ENCODE measurements at places on chromosomes 11 and 22.

DNA sequence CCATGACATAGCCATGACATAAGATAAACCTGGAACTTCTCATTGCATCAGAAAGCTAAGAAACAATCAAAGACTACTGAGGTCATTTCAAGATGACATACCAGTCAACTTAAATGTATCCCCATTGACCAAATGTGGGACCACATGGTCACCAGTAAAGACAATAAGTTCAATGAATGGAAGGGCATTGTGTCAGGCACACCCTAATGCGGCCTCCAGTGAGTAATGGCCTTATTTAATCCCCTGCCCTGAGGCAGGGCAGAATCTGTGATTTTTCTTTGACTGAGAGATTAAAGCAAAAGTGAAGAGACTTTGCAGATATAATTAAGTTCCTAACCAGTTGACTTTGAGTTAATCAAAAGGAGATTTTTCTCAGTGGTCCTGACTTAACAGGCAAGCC, 17.3 kb upstream of the SYT8 start:
- no peak for DNase-seq

DNA sequence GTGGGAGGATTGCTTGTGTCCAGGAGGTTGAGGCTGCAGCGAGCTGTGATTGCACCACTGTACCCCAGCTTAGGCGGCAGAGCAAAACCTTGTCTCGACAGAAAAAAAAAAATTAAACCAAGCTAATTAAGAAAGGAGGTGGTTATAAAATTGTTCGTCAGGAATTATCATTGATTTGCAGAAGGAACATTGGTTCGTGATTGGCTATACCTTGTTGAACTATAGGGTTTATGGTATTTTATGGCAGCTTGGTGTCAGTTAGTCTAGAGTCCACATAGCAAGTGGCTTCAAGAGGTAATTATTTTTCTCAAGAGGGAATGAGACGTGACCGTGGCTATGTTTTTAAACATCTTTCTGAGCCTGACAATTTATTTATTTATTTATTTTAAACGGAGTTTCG, 11.5 kb upstream of the TMEM216 start:
- DNase-seq = no peak

DNA sequence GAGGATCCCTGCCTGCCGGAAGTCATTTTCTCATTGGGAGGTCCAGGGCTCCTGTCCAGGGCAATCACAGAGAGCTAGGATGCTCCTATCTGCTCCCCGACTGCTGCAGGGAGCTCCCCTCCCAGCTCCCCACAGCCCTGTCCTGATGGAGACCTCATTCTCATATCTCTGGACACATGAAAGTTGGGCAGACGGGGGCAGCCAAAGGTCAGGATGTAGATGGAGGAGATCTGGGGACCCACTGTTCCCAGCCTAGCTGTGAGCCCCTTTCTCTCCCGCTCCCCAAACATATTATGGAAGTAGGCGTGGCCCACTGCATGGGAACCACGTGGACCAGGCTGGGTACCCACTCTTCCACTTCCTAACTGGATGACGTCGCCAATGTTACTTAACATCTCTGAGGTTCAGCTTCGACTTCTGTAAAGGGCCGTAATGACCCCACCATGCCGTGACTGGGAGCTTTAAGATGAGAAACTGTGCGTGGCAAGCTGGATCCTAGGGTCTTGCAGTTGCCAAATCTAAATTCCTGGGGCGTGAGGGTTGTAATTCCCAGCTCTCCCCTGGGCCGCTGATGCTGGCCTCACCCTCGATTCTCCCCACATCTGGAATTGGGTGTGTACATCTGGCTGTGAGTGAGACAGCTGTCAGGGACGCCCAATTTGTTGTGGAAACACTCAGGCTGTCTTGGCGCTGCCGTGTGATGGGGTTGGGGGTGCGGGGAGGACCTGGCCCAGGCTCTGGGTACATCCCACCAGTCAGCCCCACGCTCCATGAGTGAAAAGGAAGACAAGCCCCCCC, 1.8 kb downstream of the CDC42EP2 start:
- no peak for DNase-seq

- no peak for DNase-seq
Observed at GRCh38 chr11:15829312-15829711, 527.0 kb downstream of the SOX6 start.

GRCh38 chr22:44225091-44225689, 44.5 kb downstream of the PARVG start:
- DNase-seq = no peak

GRCh38 chr11:125358254-125358840, 137.7 kb downstream of the FEZ1 start:
- no peak for DNase-seq

- DNase-seq = no peak
Observed at GRCh38 chr22:27358096-27358870, 443.3 kb downstream of the MN1 start.

GRCh38 chr22:19661156-19661555, 53.1 kb upstream of the SEPTIN5 start:
- no peak for DNase-seq

DNA sequence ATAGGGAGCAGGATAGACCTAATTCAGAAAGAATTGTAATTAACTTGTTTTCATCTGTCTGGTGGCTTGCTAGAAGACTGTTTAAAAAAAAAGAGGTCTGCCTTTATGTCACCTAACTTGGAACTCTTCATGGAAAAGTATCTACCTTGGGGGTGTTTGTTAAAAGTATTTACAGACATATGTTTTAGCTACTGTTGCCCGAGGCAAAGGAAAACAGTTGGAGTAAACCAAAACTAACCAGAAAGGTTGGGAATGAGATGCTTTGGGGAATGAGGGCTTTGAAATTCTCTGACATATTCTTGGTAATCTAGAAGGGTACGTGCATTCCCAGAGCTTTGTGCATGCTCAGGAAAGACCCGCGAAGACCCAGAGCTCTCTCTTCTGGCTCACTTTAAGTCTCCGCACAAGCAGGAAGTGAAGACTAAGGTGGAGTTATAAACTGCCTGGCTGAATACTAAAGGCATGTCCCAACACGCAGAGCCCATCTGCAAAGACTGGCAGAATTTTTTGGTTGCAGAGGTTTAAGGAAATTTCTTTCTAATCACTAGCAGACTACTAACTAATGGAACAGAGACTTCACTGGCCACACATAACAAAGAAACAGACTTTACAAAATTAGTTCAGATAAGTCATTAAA, 33.2 kb downstream of the HIKESHI start:
- DNase-seq = no peak

GRCh38 chr22:45786726-45787125, 115.1 kb downstream of the ATXN10 start:
- no peak for DNase-seq

- DNase-seq = no peak
Observed at GRCh38 chr11:83819931-83820549, 533.9 kb upstream of the CCDC90B start.

GRCh38 chr22:32661296-32661695, 140.2 kb upstream of the TIMP3 start:
- DNase-seq = no peak

DNA sequence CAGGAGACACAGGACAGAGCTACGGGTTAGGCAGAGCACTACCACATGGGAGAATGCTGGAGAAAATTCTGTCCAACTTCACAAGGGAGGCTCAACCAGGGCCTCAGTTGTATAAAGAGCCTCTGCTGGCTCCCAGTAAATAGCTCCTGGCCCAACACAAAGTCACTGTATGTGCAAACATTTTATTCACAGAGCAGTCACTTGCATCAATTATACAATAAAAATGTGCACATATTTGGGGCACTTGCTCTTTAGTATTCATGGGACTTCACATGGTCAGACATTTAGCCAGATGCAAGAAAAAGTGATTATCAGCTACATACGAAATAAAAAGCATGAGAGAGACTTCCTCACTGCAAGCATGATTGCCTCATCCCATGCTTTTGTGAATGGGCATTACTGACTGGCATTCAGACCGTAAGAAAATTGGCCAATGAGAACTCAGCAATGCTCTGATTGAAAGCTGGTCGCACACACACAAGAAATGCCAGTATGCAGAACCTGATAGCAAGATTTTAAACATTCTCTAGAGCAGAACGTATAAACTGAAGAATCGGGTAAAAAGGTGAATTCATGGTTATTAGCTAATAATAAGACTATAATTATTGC, 39.4 kb downstream of the BLID start:
- no peak for DNase-seq

DNA sequence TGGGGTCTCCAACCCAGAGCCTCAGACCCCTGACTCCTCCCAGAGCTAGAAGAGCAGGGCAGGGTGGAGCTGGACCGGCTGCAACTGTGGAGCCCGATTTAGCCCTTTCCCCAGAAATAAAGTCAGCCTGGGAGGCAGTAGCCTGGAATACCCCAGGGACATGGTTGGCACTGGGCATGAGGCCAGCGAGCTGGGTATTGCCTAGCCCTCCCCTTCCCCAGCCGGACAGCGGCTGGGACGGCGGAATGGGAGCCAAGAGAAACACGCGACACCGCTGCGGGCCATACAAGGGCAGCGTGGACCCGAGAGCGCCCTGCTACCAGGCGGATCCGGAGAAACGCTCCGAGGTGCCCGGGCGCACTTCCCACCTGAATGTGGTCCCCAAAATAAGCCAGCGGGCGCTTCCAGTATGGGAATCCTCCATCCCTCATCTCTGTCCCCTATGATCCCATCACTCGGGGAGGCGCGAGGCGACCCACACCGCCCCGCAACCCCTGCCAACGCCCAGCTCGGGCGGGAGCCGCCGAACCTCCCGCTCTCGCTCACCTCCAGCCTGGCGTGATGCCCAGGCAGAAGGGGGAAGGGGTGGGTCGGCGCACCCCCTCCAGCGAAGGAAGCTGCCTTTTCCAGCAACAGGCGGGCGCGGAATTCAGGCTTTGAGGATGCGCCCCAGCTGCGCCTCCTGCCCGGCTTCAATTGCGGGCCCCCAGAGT, 758 bp downstream of the MCAM start:
- DNase-seq = no peak

- DNase-seq = no peak
Observed at GRCh38 chr11:128424851-128425285, 162.5 kb downstream of the ETS1 start.

- DNase-seq = no peak
Observed at GRCh38 chr11:69667619-69668604, 7.2 kb downstream of the LTO1 start.

DNA sequence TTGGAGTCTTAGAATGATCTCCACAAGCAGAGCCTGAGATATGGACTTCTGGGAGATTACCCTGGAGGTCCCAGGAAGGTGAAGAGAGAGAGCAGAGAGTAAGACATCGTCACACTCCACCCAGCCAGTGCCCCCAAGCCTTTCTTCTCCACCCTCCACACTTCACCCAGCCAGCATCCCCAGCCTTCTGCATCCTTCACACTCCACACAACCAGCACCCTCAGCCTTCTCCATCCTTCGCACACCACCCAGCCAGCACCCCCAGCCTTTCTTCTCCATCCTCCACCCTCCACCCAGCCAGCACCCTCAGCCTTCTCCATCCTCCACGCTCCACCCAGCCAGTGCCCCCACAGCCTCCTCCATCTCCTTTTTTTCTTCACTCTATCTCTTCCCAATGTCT, 603.9 kb upstream of the B3GAT1 start:
- DNase-seq = no peak

- no peak for DNase-seq
Observed at GRCh38 chr22:33303099-33303498, 244.9 kb upstream of the SYN3 start.

DNA sequence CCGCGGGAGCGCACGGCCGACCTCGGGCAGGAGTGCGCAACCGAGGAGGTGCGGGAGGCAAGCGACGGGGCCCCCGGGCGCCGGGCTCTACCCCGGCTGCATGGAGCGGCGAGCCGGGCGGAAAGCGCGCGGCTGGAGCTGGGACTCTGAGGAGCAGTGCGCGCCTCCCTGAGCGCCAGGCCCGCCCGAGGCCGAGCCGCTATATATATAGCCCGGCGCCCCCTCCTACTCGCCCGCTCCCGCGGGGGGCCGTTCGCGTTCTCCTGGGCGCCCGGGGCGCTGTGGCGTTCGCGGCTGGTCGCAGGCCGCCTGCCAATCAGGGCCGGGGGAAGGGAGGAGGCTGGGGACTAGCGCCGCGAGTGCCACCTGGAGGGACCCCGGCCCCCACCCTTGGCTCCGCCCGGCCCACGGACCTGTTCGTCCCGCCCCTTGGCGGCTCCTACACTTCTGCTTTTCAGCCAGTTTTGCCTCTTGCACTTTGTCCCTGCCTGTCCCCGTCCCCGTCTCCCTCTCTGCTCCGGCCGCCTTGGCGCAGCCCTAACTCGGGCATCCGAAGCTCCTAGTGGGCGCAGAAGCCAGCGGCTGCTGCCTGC, at the start of gene FGF4:
Gene FGF4, minus strand, starts transcription at position 179 of the 593 bp plus-strand sequence. CDS start 257 bp downstream, outside the sequence.
- no peak for DNase-seq
